Activated CD8-positive, alpha-beta memory T cell treated with anti-CD3 and anti-CD28 coated beads for 4 hours (primary cell): ENCODE measurements at places on chromosomes 4 and X.

DNA sequence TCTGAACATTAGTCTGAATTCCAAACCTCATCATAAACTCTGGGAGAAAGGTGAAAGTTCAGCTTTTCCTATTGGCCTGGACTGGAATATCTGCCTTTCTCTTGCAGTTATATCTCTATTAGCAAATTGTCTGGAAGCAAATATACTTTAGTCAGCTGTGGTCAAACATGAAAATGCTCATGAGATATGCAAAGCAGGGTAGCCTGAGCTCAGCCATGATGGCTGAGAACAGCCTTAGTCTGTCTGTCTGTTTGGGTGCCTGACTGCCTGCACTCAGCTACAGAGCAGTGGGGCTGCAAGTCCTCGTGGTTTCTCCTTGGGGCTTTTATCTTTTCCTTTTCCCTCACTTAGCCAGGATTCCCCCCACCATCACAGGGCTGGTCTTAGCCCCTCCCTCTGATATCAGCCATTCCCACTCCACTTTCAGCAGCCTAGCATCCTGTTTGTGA lies 19.5 kb upstream of the PGRMC2 start:
- DNase-seq = no peak

DNA sequence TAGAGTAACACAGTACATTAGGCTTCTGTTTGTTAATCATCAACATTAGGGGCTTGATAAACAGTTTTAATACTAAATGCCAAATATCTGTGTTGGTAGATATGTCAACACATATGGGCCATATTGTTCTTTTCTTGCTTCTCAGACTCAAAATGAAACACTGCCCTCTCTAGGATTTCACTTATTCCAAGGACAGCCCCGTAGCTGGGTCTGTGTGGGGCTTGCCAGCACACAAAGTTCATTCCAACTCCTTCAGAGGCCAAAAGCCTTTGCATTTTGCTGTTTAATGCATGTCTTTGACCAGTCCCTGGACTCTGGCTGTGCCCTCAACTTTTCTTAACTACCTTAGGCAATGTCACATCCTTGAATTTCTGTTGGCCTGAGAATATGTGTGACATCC lies 102.0 kb upstream of the ZNF827 start:
- no peak for DNase-seq

DNA sequence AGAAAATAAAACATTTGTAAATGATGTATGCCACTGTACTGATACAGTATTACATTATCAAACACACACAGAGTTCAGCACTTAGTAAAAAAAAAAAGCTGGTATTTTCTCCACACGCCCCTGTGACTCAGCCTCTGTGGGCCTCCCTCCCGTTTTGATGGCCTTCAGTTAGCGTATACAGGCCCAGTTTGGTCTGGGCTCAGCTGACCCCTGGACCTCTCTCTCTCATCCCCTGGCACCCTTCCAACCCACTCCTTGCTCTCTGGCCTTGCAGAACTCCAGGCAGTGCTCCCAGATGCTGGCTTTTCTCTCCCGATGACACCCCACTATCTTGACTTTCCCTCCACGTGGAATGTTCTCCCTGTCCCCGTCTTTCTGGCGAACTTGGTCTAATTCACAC lies 89.0 kb upstream of the LIMCH1 start:
- no peak for DNase-seq

DNA sequence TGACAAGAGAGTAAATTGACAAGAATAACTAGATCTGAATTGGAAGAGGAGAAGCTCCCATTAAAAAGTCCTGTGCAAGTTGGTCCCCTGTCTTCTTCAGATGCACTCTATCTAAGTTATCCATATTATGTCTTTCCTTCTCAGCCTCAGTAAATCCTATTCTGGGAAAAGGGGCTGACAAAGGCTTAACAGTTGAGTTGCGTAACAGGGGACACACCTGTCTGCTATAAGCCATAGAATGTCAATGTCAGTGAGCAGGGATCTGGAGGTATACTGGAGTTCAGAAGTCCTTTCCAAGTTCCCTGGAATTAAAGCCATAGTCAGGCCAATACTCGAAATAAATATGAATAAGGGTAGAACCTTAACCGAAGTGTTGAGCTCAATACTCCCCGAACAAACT lies 26.3 kb upstream of the TNIP3 start:
- no peak for DNase-seq

- no peak for DNase-seq
Observed at GRCh38 chrX:38704146-38704882, 96.9 kb upstream of the MID1IP1 start.

DNA sequence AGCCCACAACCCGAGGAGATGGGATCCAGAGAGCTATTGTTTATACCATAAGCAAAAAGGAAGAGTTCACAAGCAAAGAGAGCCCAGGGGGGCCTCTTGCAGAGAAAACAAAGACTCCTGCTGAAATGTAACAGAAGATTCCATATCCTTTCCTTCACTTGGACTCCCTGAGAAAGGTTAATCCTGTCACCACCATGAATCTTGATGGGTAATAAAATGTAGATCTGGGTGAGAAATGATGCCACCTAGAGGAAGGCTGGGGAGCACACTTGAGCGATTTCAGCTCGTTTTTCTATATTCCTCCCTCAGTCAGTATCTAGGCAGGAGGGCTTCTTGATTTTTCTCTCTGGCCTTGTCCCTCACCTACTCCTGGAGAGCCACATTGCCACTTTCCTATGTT lies 10.2 kb upstream of the KCNE5 start:
- no peak for DNase-seq

GRCh38 chr4:84678976-84679744 lies 96.2 kb downstream of the CDS1 start:
- no peak for DNase-seq

GRCh38 chr4:78939667-78940008 lies 400 bp upstream of the PAQR3 start:
- no peak for DNase-seq

GRCh38 chr4:152606753-152607152 lies 70.9 kb upstream of the FBXW7 start:
- no peak for DNase-seq

DNA sequence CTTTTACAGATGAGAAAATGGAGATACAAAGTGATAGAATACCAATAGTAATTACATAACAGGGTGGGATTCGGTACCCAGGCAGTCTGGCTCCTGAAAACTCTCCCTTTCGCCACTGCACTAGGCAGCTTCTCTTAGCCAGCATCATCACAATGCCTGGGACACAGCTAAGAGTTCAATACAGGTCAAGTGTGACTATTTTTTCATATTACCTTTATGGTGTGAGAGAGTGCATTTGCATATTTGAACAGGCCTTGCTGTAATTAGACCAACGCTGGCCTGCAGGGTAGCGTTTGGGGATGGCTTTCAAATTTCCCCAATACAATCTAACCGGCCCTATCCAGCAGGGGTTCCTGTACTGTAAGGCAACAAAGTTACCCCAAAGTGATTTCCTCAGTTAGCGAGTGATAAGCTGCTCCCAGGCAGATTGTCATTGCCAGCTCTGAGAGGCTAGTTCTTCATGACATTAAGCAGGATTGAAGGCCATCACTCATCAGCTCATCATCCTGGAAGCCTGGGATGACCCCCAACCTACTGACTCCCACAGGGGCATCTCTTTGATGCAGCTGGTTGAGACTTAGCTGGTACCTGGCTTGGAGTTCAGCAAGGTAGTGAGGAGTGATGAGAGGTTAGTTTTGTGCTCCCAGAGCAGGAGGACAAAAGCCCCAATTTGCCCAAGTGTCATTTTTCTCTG lies 836.8 kb upstream of the LCORL start:
- no peak for DNase-seq

DNA sequence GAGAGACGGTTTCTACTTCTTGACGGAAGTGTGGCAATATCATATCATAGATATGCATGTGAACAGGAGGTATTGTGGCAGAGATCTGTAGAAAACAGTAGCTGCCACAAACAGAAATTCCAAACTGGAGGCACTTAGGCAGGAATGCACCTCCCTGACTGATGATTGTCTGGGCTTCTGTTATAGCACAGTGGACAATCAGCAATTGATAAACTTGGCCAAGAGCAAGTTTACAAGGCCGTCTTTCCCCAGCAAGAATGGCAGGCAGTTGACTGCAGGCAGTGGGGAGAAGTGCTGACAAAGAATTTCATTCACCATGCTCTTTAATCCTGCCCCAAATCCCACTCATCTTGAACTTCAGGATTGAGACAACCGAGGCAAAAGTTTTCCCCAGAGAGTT lies 114.4 kb upstream of the STOX2 start:
- no peak for DNase-seq

- no peak for DNase-seq
Observed at GRCh38 chr4:94897023-94897422, 139.3 kb downstream of the BMPR1B start.

DNA sequence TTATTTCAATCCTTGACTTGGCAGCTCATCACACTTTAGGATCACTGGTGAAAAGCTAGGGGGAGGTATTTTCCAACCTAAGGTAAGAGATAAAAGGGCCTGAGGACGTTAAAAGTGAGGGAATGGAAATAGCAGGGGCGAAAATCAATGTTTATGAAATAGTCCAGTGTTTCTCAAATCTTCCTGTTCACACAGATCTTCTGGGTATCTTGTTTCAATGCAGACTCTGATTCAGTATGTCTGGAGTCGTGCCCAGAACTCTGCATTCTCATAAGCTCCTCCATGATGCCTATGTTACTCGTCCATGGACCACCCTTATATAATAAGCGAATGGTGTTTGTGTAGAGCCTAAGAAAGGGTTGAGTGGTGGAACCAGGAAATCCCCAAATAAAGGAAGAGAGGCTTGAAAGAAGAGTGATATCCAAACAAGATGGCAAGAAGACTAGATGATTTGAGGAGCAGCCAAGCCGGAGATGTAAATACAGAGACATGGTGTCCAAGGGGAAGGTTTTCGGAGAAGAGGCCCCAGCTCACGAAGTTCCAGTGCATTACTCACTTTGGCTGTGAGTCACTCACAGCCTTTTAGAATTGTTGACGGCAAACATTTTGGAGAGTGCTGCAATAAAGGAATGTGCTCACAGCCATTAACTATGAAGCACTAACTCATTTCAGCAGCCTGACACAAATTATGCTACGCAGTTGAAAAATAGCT lies 215.6 kb upstream of the PPARGC1A start:
- no peak for DNase-seq

- no peak for DNase-seq
Observed at GRCh38 chr4:184649971-184650855, 675 bp downstream of the PRIMPOL start.

DNA sequence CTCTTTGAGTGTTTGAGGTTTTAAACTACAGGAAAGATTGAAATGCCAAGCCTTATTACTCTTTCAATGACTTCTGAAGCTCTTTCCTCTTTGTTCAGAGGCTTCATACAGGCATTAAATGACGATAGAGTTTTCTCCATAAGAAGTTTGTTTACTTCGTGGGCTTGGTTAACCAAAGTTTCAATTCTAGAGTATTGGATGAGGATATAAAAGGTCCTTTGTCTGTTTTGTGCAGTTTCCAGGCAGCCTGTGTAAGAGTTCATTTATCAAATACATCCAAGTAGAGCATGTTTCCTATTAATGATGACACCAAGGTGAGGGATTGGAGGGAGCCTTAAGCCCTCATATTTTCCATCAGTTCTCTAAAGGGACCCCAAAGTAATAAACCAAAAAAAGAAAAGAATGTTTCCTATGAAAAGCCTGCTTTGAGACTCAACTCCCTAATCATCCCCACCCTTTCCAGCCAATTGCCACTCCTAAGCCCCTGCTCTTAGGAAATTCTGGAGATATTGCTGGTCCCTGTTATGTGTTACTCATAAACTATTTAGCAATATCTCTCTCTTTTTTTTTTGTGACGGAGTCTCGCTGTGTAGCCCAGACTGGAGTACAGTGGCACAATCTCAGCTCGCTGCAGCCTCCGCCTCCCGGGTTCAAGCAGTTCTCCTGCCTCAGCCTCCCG lies 106.2 kb upstream of the IL13RA1 start:
- no peak for DNase-seq

- no peak for DNase-seq
Observed at GRCh38 chr4:94852616-94853015, 94.9 kb downstream of the BMPR1B start.

DNA sequence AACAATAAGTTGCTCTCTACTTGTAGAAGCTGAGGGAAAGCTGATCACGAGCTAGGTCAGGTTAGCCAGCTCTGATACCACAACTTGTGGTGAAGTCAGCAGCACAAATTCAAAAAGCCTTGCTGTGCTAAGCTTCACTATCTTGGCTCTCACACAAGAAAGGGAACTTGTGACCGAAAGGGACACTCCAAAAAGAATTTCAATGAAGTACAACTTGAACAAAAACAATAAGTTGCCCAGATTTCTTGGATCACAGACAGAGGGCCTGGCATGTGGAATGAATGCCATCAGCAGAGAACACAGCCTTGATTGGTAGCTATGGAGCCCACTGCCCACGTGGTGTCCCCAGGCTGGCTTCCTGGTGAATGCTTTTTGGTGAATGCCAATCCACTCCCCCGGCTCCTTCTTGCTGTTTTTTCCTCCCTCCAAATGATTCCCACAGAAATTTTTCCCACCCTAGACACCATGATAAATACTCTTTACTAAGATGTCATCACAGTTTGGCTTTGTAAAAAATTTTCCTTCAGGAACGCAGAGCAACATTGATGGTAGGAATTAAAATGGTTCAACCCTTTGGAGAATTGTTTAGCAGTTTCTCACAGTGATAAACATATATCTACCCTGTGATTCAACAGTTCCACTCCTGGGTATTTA lies 82.6 kb downstream of the ANXA3 start:
- DNase-seq = no peak

DNA sequence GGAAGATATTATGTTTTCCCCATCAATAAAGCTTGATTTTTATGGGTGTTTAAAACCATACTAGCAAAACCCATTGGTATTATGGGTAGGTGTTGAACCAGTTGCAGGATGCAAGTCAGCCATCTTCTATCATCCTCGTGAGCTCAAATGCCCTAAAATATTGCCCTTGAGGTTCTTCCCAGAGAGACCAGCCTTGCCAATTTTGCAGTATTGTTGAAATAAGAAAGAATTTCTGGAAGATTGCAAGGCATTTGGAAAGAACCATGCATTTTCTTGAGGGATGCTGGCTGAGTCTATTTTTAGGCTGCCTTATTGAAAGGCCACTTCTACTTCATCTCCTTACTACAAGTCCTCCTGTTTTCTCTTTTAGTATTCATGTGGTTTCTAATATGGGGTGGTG lies 60.9 kb upstream of the SOD3 start:
- no peak for DNase-seq

- DNase-seq = no peak
Observed at GRCh38 chrX:13125188-13125587, 80.8 kb upstream of the FAM9C start.

DNA sequence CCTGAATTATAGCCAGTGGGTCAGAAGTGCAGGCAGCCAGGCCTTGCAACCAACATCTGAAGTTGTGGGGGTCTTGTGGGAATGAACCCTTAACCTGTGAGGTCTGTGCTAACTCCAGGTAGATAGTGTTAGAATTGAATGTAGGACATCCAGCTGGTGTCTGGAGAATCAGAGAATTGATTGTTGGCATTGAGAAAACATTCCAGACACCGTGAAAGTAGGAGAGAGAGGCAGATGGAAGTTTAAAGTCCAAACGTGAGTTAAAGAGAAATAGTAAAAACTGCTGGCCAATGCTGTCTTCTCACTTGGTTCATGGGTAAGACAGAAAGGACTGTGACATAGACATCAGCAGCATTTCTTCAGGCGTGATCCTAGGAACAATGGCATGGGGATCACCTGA lies 27.7 kb downstream of the CASP3 start:
- DNase-seq = no peak

DNA sequence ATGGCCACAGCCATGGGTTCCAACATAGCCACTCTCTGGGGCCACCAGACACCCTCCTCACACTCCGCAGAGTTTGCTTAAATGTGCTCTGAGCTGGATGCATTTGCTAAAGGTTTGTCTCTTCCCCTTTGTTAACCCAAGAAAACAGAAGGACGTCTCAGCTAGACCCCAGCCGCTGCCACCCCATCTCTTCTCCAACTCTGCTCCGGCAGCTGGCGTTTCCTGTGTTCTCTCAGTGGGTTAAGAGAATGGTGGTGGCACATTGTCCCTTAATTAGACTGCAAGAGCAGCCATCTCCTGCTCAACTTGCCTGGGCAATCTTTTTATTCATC lies 43.7 kb upstream of the FAM9C start:
- DNase-seq = no peak
